ENCODE measurements at places on chromosomes 12 and 14.
A peak's percentile ranks its signal among the peaks of the same experiment; 100 is the strongest.

DNA sequence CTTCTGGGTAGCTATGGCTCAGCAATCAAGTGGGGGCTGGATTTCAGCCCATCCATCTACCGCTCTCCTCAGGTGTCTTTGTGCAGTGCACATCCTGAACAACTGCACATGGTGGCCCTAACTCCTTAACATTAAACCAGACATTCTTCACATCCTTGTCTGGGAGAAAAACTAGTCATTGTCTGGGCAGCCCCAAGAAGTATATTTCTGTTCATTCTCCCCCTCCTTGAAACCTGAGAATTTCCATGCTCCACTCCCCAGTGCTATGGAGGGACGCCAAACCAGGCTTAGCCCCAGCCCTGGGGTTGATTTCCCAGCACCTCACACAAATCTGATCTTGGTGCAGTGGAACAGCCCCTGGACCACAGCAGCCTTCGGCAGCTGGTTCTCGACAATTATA, 13.4 kb downstream of the MYL2 start:
- no peak for DNase-seq

GRCh38 chr14:79581912-79582576, 629.3 kb downstream of the DIO2 start:
- DNase-seq = no peak

- peak; percentile 26 for DNase-seq
Measured at GRCh38 chr14:104865631-104866441, 768 bp downstream of the CEP170B start.

GRCh38 chr12:104154286-104154685, 16.3 kb upstream of the NFYB start:
- DNase-seq = no peak

DNA sequence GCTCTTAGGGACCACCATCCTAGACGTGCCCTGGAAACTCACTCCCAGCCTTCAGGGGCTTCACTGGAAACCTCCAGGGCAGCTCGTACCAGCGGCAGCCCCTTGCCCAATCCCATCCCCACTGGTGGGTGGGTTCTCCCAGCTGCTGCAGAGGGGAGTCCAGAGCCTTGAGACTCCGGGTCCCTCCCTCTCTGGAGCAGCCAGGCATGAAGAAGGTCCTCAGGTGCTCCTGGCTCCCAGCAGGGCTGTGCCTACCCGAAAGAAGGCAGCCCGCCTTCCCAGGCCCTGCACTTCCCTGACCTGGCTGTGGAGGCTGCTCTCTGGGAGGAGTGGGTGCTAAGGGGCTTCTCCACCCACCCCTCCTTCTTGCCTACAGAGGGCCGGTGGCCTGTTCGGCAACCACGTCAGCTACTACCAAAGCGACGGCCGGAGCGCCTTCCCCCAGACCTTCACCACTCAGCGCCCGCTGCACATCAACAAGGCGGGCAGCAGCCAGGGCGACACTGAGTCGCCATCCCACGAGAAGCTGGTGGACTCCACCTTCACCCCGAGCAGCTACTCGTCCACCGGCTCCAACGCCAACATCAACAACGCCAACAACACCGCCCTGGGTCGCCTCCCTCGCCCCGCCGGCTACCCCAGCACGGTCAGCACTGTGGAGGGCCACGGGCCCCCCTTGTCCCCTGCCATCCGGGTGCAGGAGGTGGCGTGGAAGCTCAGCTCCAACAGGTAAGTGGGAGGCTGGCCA, 115.5 kb upstream of the FKBP4 start:
- DNase-seq = no peak

Data from stimulated activated effector memory CD8-positive, alpha-beta T cell treated with anti-CD3 and anti-CD28 coated beads, Interleukin-12 subunit alpha, Interleukin-12 subunit beta, amount 100 ng/mL, for 72 hours (primary cell).